Activated gamma-delta T cell treated with Interleukin-2 at 50 U/mL for 16 hours (primary cell): ENCODE measurements at places on chromosomes 7 and 10.

DNA sequence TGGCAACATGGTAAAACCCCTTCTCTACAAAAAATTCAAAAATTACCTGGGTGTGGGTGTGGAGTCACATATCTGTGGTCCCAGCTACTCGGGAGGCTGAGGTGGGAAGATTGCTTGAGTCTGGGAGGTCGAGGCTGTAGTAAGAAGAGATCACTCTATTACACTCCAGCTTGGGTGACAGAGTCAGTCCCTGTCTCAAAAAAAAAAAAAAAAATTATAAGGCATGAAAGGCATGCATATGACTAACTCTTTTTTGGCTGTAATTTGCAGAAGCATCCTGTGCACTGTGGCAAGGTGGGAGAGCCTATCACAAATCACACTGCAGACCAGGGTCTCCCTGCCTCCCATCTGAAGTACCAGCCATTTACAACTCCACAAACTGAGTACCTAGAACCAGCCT, 14.1 kb upstream of the MYPN start:
- DNase-seq: no peak

DNA sequence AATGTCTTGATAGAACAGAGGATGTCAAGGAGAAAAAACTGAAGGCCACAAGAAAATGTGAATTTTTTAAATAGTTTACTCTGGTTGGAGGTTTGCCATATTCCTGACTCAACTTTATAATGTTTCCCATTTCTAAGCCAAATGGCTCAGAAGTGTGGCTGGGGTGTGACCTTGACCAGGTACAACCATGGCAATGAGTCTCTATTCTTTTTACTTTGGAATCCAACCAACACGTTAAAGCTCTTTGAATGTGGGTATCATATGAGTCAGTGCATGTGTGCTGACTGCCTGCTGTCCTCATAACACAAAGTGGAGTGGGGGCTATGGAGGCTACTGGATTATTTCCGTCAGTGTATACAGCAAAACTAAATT, 33.5 kb upstream of the DLD start:
- DNase-seq: no peak

GRCh38 chr10:109726473-109726872, 196.8 kb downstream of the XPNPEP1 start:
- no peak for DNase-seq

- no peak for DNase-seq
These were observed 7.7 kb downstream of the TMEM168 start for GRCh38 chr7:112782498-112782897.

DNA sequence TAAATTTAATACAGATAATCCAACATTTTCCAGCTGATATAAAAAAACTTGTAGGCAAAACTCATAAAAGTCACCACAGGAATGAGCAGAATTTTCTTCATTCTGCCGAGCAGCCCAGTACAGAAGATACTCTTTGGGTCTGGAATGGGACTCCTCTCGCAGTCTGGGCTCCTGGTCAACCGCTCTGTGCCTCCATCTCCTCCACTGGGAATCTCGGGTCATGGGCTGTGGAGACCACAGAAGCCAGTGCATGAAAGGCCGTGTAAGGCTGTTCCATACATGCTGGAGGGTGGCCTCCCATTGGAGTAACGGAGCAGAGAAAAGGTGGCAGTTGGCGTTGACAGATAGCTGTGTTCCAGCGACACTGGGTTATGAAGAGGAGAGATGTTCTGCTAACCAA, 616.4 kb upstream of the MGMT start:
- DNase-seq: no peak

- no peak for DNase-seq
These were observed 48.2 kb downstream of the APBB1IP start for GRCh38 chr10:26486304-26486703.
